SJSA1 (cell line): ENCODE measurements at places on chromosomes 3 and 15. TPM values are rescaled to one million over a fixed set of nuclear protein-coding genes. Genes with fewer than 3 reads are reported as not detected.

DNA sequence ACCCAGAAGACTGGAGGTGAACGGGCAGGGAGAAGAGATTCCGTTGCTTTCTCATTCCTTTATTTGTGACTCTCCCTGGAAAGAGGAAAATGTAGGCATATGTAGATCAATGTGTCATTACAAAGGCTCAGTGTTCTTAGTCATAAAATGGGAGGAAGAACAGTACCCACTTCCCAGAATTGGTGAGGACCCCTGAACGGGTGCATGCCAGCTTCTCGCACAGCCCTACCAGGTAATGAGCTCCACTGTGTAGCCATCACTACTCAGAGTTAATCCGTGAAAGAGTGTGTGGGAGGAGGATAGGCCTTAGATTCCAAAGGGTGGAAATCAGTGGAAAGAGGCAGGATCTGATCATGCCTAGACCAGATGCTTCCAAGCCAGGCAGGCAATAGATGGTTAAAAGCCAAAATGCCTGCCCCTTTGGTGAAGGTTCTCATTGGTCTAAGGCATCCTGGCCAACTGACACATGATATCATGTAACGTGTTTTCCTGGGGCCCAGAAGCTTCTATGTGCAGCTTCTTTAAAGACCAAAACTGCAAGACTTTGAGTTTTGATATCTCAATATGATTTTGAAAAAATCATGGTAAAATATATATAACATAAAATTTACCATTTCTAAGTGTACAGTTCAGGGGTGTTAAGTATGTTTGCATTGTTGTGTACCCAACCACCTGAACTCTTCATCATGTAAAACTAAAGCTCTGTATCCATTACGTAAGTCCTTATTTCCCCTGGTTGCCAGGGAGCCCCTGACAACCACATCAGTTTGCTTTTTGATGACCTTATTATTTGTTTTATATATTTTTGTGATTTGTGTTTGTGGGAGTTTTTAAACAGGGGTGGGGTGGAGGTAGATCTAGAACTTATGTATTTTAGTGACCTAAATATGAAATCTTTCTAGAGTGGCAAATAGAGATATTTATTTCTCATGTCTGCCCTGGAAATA is 402.2 kb upstream of the CFAP20DC start:
- no peak overlapping the region for H3K27ac ChIP-seq
- no peak overlapping the region for H3K4me3 ChIP-seq
- peaks cover 21% of the 10 kb centered on the region for H3K4me1 ChIP-seq
- no peaks in the 10 kb centered on the region for H3K36me3 ChIP-seq
- no peak for DNase-seq
- no peaks in the 10 kb centered on the region for H3K27me3 ChIP-seq

- no peak overlapping the region for H3K4me3 ChIP-seq
- H3K27me3 ChIP-seq = no peaks in the 10 kb centered on the region
- H3K27ac ChIP-seq = no peak overlapping the region
These were observed 15.0 kb downstream of the PRR23E start for GRCh38 chr3:127207727-127208482.

The CHRNA7 gene
- 0.08 and 0.09 TPM in 2 replicates for total RNA-seq

The SPTBN5 gene
- 0.34 and 0.75 TPM in 2 replicates for total RNA-seq

The PDZRN3 gene
- 0.63 and 0.68 TPM in 2 replicates for total RNA-seq

- H3K4me1 ChIP-seq = no peaks in the 10 kb centered on the region
- H3K27ac ChIP-seq = no peak overlapping the region
- H3K27me3 ChIP-seq = no peaks in the 10 kb centered on the region; the same call in 1 of the 2 replicates
- no peaks in the 10 kb centered on the region for H3K36me3 ChIP-seq
- DNase-seq = no peak
- H3K4me3 ChIP-seq = no peak overlapping the region
These were observed 159.1 kb upstream of the CTDSPL start for GRCh38 chr3:37702478-37703154.

The H1-8 gene
- not detected in 2 replicates for total RNA-seq

DNA sequence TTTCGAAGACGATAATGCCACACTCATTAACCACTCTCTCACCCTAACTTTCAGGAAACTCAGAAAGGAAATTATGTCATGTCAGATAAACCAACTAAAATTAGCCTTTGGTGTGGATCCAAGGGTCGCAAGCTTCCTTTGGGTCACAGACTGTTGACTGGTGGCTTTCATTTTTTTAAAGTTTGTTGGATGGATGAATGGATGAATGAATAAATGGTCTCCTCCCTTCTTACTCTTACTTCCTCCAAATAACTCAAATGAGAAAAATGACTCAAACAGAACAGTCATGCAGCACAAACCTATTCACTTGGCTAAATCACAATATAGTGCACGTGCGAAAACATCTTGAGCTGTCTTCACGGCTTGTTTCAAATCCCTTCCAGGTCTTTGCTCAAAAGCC is 82.9 kb upstream of the HACD2 start:
- H3K4me1 ChIP-seq = no peaks in the 10 kb centered on the region
- H3K27ac ChIP-seq = no peak overlapping the region
- no peaks in the 10 kb centered on the region for H3K36me3 ChIP-seq
- DNase-seq = no peak

- no peaks in the 10 kb centered on the region for H3K4me1 ChIP-seq
- no peaks in the 10 kb centered on the region for H3K36me3 ChIP-seq
- no peaks in the 10 kb centered on the region for H3K27me3 ChIP-seq
- H3K27ac ChIP-seq = no peak overlapping the region
- DNase-seq = no peak
- no peak overlapping the region for H3K4me3 ChIP-seq
These were observed 195.2 kb downstream of the SLCO3A1 start for GRCh38 chr15:92048739-92049138.

The ZNF385D gene
- total RNA-seq = not detected in 2 replicates

- H3K4me1 ChIP-seq = peaks cover 6% of the 10 kb centered on the region; the same call in 1 of the 2 replicates
- H3K27me3 ChIP-seq = no peaks in the 10 kb centered on the region
- no peaks in the 10 kb centered on the region for H3K36me3 ChIP-seq
These were observed 164.7 kb downstream of the SQOR start for GRCh38 chr15:45799508-45799907.

DNA sequence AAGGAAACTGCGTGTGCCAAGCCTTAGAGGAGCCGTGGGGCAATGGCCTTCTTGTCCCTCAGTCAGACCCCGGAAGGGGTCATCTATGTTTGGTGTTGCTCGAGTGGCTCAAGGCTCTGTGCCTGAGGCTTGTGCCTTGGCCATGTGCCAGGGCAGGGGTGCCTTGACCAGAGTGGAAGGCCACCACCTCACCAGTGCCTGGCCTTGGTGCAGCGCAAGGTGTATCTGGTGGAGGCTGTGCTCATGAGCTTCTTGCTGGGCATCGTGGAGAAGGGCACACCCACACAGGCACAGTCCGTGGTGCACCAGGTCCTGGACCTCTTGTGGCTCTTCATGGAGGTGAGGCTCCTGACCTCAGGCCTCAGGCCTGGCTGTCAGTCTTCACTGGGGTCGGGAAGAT is 10.7 kb downstream of the RNF123 start:
- H3K4me1 ChIP-seq = no peaks in the 10 kb centered on the region
- no peak for DNase-seq
- H3K4me3 ChIP-seq = no peak overlapping the region
- H3K27ac ChIP-seq = no peak overlapping the region

DNA sequence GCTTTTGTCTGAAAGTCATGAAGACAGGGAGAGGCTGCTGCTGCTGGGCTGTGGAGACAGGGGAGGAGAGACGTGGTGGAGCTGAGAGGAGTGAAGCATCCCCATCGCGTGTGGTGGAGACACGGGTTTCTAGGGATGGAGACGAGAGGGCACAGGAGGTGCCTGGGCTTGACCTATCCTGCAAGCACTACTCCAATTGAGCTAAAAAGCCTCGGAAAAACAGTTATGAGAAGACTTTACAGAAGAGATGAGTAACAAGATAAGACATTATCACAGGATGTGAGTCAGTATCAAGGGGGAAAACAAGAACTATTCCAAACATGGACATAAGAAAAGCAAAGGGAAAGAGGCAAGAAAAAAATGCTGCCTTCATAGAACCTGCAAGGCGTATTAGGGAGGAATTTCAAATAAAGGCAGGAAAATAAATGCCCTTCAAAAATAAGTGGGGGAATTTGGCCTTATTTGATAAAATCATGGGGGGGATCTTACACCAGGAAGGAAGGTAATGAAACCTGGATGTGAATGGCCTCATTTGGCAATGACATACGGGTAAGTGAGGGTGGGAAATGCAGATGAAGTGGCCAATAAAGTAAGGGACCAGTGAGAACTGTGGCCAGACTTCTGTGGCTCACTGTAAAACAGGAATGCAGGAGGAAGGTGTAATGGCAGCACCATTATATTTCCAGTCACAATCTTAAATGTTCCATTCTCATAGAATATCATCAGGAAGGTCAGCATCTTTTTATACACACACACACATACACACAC is 97.9 kb downstream of the PLD1 start:
- H3K4me1 ChIP-seq = peaks cover 13% of the 10 kb centered on the region
- H3K4me3 ChIP-seq = no peak overlapping the region
- peak; percentile 33 for DNase-seq
- H3K27me3 ChIP-seq = no peaks in the 10 kb centered on the region

DNA sequence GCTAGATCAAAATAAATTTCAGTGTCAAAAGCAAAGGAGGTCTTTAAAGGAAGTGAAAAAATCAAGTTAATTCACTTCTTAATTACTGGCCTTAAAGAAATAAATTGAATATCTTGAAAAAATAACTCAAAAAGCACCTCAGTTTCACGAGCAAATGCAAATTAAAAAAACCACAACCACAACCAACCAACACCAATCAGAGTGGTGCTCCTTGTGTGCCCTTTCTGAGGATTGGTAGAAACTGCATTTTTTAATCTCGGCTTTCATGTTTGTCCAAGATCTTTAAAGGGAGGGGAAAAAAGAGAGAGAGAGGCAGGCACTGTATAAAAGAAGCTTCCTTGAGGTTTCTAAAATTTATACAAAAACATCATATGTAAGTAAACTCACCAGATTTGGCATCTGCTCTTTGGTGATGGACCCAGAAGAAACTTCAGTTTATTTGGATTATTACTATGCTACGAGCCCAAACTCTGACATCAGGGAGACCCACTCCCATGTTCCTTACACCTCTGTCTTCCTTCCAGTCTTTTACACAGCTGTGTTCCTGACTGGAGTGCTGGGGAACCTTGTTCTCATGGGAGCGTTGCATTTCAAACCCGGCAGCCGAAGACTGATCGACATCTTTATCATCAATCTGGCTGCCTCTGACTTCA is at the start of gene GPR15:
TSS of gene GPR15 (plus strand) at position 357 of the 653 bp plus-strand sequence. CDS start at position 413, 56 bp downstream.
- H3K4me3 ChIP-seq = no peak within 1 kb of the TSS
- no peaks in the 10 kb centered on the region for H3K4me1 ChIP-seq
- H3K36me3 ChIP-seq = no peaks in the 10 kb centered on the region
- H3K27me3 ChIP-seq = no peaks in the 10 kb centered on the region

DNA sequence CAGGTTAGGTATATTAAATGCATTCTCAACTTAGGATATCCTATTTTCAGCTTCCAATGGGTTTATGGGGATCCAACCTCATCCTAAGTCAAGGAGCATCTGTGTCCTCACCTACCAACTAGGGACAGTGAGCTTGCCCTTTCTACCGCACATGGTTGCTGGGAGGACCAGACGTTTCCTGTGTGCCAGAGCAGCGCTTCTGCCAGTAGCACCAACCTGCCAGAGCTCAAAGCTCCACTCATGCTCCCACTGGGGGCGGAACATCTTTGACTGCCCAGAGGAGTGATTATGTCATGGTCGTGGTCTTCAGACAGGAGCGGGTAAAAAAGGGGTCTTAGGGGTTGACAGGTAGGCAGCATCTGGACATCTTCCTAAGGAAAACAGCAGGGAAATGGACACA is 24.7 kb downstream of the XPC start:
- no peaks in the 10 kb centered on the region for H3K4me1 ChIP-seq
- no peak overlapping the region for H3K27ac ChIP-seq
- H3K4me3 ChIP-seq = no peak overlapping the region
- no peak for DNase-seq
- peaks cover 62% of the 10 kb centered on the region for H3K36me3 ChIP-seq

DNA sequence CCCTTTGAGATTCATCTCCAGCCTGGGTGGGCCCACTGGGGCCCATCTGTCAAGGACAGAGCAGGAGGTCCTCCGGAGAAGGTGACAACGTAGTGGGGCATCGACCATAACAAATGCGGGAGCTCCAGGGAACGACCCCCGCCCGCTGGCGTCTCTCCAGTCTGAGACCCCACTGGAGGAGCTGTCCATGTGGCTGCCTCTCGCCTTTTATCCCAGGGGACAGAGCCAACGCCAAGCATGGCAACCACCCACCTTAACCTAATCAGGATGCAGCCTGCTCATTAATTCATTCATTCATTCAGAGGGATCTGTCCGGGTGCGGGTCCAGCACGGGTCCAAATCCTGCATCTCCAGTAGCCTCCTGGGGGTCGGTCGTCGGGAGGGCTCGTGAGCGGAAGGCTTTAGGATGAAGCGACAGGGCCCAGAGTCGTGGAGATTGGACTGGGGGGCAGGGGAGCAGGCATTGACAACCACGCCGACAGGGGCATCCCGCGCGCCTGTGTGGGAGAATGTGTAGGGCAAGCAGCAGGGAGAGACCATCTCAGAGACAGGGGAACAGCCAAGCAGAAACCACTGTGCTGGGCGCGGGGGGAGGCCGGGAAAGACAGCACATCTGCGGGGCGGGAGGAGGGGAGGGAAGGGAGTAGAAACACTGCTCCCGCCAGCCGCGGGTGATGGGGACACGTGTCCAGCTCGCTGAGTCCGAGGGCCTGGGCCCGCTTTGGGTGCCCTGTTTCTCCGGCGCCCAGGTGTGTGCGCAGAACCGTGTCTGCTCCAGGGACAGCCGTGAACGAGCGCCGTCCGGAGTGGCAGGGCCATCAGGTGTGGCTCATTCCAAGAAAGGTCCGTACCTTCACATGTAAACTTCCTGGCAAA is 1.9 kb downstream of the PIGZ start:
- DNase-seq = no peak
- H3K27ac ChIP-seq = no peak overlapping the region
- peaks cover 20% of the 10 kb centered on the region for H3K4me1 ChIP-seq

DNA sequence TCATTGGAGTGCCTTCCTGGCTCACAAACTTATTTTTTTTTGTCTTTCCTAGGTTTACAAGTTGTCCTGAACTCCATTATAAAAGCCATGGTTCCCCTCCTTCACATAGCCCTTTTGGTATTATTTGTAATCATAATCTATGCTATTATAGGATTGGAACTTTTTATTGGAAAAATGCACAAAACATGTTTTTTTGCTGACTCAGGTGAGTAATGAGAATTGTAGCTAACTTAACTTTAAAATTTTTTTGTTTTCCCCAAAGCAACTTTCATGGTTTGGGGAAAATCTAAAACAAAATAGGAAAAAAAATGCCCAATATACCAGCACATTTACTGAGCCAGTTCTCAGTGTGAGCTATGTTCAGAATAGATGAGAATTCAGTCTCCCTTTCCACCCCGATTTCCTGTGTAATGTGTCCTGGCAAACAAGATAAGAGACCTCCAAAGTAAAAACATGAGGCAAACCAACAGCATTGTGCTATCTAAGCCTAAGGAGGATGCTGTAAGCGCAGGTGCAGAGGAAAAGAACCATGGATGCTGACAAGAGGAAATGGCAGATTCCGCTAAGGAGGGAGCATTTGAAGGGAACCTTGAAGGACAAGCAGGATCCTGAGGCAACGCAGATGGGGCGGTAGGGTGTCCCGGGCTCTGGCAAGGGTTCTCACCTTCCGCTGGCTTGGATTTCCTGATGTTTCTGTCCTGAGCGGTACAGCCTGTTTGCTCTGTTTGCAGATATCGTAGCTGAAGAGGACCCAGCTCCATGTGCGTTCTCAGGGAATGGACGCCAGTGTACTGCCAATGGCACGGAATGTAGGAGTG is 171.4 kb downstream of the CACNA1D start:
- no peak overlapping the region for H3K27ac ChIP-seq
- H3K27me3 ChIP-seq = no peaks in the 10 kb centered on the region; the same call in none of the 2 replicates
- H3K4me3 ChIP-seq = no peak overlapping the region
- no peak for DNase-seq

The CADM2 gene
- not detected in 2 replicates for total RNA-seq
